Lower leg skin (tissue), 4 donors: ENCODE measurements at places on chromosomes 13 and 19. TPM values are rescaled to one million over a fixed set of nuclear protein-coding genes. Genes with fewer than 3 reads are reported as not detected.

The KLK7 gene
- total RNA-seq, result 206 TPM

The RNF17 gene
- not detected for total RNA-seq

The CD70 gene
- not detected for total RNA-seq

The GARIN5B gene
- not detected for total RNA-seq

The PGLYRP2 gene
- 0.80 TPM for total RNA-seq

The LMTK3 gene
- 5.7 TPM for total RNA-seq

The MCEMP1 gene
- not detected for total RNA-seq

The KIR2DL1 gene
- not detected for total RNA-seq

The TSC22D1 gene
- 75.5 TPM for total RNA-seq

The CCDC159 gene
- 20.1 TPM for total RNA-seq

The SPPL2B gene
- 58.5 TPM for total RNA-seq

The ZNF600 gene
- total RNA-seq, result 6.8 TPM

The TYROBP gene
- total RNA-seq, result 25.7 TPM

The FFAR3 gene
- total RNA-seq, result not detected

The GNG8 gene
- total RNA-seq, result not detected

The SBK2 gene
- not detected for total RNA-seq

The PCDH20 gene
- 1.0 TPM for total RNA-seq

The SCN1B gene
- 1.1 TPM for total RNA-seq

The NLRP11 gene
- not detected for total RNA-seq

The CABP5 gene
- total RNA-seq, result not detected

The PCDH9 gene
- 0.42 TPM for total RNA-seq

The SIAH3 gene
- 0.21 TPM for total RNA-seq

The IL17D gene
- total RNA-seq, result 0.76 TPM

The WDR62 gene
- 1.3 TPM for total RNA-seq

The BRME1 gene
- 3.3 TPM for total RNA-seq

The RNF225 gene
- total RNA-seq, result 62.7 TPM

The PRRG2 gene
- total RNA-seq, result 13.9 TPM

The ZNF491 gene
- total RNA-seq, result 0.74 TPM

The ZNF772 gene
- 12.7 TPM for total RNA-seq

The LINGO3 gene
- total RNA-seq, result not detected

The ZNF99 gene
- 0.12 TPM for total RNA-seq
